ENCODE measurements at places on chromosomes 3 and 15. TPM values are rescaled to one million over a fixed set of nuclear protein-coding genes. Genes with fewer than 3 reads are reported as not detected.
A peak's percentile ranks its signal among the peaks of the same experiment; 100 is the strongest.

The GOLGA6D gene
- not detected for total RNA-seq

The PARP9 gene
- 115 TPM for total RNA-seq

The BFSP2 gene
- total RNA-seq = 0.42 TPM

The ABI3BP gene
- total RNA-seq = not detected

The GRK7 gene
- total RNA-seq = not detected

The TBL1XR1 gene
- total RNA-seq = 165 TPM

The CX3CR1 gene
- total RNA-seq = 0.42 TPM

The TRH gene
- not detected for total RNA-seq

The STRA6 gene
- not detected for total RNA-seq

- no peak for DNase-seq
Observed at GRCh38 chr3:184813357-184813756, 1.4 kb downstream of the VPS8 start.

GRCh38 chr3:44011680-44012079 lies 230.0 kb upstream of the TOPAZ1 start:
- DNase-seq = no peak

GRCh38 chr3:111735243-111735758 lies 123.8 kb upstream of the PHLDB2 start:
- no peak for DNase-seq

GRCh38 chr3:69239063-69239462 lies 116.7 kb upstream of the LMOD3 start:
- DNase-seq = no peak

DNA sequence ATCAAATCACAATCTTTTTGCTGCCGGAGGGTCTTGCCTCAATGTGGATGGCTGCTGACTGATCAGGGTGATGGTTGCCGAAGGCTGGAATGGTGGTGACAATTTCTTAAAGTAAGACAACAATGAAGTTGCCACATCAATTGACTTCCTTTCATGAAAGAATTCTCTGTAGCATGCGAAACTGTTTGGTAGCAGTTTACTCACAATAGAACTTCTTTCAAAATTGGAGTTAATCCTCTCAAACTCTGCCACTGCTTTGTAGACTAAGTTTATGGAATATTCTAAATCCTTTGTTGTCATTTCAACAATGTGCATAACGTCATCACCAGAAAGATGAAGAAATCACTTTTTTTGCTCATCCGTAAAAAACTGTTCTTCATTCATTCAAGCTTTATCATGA lies 65.8 kb downstream of the B3GNT5 start:
- peak; percentile 28 for DNase-seq

GRCh38 chr3:142051351-142051750 lies 98.0 kb downstream of the TFDP2 start:
- DNase-seq = no peak

- no peak for DNase-seq
Observed at GRCh38 chr15:35141743-35142471, 56.8 kb upstream of the NANOGP8 start.

DNA sequence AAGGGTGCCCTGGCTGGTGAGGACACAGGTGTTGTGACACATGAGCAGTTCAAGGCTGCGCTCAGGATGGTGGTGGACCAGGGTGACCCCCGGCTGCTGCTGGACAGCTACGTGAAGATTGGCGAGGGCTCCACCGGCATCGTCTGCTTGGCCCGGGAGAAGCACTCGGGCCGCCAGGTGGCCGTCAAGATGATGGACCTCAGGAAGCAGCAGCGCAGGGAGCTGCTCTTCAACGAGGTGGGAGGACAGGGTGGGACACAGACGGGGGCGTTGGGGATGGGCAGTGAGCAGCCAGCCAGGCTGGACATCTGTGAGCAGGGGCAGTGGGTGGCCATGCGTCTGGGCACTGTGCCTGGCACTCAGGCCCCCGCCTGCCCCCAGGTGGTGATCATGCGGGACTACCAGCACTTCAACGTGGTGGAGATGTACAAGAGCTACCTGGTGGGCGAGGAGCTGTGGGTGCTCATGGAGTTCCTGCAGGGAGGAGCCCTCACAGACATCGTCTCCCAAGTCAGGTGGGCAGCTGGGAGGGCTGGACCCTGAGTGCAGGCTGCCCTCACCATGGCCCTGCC lies 10.3 kb downstream of the ANKRD63 start:
- peak; percentile 37 for DNase-seq

GRCh38 chr3:38227989-38228388 lies 37.6 kb upstream of the SLC22A13 start:
- no peak for DNase-seq

- DNase-seq = no peak
Observed at GRCh38 chr15:61687124-61687523, 373.1 kb downstream of the VPS13C start.

GRCh38 chr3:167839460-167840134 lies 104.1 kb downstream of the SERPINI1 start:
- DNase-seq = no peak

DNA sequence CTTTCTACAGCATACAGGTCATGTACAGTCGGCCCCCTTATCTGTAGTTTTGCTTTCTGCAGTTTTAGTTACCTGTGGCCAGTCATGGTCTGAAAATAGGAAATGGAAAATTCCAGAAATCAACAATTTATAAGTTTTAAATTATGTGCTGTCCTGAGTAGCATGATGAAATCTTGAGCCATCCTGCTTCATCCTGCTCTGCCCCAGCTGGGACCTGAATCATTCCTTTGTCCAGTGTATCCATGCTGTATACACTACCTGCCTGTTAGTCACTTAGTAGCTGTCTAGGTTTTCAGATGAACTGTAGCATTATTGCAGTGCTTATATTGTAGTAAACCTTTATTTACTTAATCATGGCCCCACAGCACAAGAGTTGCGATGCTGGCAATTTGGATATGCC lies 44.8 kb downstream of the AP4E1 start:
- no peak for DNase-seq

DNA sequence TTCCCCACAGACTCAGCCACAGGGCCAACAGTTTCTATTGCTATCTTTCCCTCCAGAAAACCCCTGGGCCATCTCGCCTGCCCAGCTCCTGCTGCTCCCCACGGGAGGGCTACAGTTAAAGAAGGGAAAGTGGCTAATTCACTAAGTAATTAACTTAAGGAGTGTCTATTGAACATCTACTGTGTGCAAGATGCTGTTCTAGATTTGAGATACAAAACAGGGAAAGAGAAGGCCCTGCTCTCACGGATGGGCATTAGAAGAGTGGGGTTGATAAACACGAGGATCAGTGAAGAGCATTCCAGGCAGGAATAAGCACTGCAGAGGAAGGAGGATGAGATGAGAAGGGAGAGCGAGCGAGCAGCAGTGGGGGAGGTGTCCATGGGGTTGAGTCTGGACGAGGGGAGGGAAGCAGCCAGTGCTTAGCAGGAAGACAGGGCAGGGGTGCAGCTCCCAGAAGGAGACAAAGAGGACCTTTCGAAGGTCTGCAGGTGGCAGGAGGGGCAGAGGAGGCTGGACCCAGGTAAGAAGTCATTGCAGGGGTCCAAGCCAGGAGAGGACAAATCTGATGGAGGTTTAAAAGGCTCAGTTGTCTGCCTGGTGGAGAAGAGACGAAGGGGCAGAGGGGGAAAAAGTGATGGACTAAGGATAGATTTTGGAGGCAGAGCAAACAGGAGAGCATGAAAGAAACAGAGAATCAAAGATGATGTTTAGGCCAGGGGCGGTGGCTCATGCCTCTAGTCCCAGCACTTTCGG lies 64.7 kb downstream of the KLF15 start:
- no peak for DNase-seq

GRCh38 chr3:108118038-108118768 lies 27.4 kb upstream of the CD47 start:
- DNase-seq = no peak

GRCh38 chr3:71723452-71724170 lies 1.6 kb downstream of the EIF4E3 start:
- peak; percentile 81 for DNase-seq

- DNase-seq = no peak
Observed at GRCh38 chr3:8966820-8967348, 3.6 kb upstream of the RAD18 start.

DNA sequence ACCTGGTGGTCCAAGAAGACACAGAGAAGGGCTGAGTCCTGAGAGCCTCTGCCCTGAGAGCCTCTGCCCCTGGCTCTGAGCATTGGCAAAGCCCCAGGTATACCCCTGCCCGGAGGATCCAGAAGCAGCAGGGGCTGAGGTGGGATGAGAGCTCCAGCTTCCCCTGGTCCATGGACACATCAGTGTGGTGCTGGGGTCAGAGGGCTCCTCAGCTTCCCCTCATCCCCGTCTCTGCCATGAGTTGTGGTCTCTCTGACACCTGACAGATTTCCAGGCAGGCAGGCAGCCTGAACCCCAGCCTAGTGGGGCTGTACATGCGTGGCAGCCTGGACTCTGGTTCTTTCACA lies 3.5 kb upstream of the KLF15 start:
- DNase-seq = no peak

- DNase-seq = no peak
Observed at GRCh38 chr15:77631745-77632533, 773 bp downstream of the LINGO1 start.

DNA sequence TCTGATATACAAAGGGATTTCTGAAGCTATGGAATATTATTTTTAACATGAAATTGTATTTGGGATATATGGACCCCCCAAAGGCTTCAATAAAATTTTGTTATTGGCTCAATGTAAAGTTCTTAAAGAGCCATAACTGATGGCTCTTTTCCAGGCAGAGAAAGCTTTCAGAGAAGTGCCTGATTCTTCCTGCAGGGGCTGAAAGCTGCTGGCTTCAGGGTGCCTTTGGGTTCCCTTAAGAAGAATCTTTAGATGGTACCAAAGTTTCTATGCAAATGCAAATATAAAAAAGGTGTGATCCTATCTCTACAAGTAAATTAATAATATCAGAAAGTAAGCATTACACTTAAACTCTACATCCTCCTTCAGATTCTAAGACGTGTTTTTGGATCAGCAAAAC lies 72.6 kb downstream of the NR2F2 start:
- no peak for DNase-seq

- DNase-seq = no peak
Observed at GRCh38 chr3:125156456-125156855, 56.1 kb downstream of the SLC12A8 start.

DNA sequence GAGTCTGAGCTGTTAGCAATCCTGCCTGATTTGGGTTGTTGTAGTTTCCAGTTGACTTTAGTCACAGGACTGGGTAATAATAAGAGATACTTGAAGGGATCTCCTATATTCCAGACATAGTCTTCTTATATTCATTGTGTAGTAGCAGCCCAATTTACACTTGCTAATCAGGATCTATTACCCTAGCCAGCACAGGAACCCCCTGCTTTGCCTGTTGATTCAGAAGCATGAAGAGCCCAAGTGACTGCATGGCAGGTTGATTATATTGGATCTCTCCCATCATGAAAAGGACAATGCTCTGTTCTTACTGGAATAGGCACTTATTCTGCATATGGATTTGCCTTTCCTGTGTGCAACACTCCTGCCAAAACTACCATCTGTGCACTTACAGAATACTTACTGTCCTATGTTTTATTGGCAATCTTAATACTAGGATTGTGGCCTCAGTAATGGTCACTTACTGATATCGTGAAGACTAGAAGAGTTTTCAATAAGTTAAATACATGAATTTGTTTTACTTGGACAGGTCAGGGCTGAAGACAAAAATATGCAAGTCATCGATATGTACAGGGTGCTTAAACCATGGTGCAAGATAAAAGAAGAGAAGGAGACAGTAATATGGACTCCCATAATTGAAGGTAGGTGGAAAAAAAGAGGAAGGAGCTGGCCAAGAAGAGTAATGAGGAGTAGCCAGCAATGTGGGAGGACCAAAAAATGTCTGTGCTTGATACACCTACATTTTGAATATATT lies 304.1 kb downstream of the MCTP2 start:
- no peak for DNase-seq

DNA sequence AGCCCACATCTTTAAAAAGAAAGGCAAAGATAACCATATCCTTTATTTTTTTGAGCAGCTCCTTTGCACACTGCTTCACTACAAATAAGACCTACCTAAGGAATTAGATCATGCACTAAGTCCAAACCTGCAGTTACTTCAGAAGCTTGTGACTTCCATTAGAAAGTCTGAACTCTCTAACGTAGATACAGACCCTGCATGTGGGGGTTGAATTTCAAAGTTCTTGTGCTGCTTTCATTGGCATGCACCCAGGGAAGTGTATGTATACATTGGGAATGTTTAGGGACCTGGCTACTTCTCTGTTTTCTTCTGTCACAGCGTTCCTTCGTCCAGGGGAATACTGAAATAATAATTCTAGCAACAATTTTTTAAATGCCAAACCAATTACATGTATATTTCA lies 185.2 kb upstream of the IL12A start:
- DNase-seq = no peak

- no peak for DNase-seq
Observed at GRCh38 chr3:176734146-176734545, 463.1 kb downstream of the TBL1XR1 start.

GRCh38 chr15:71444866-71445590 lies 329.8 kb downstream of the THSD4 start:
- DNase-seq = no peak

GRCh38 chr3:156421534-156421933 lies 133.4 kb downstream of the SSR3 start:
- DNase-seq = no peak

GRCh38 chr3:152374262-152374990 lies 105.7 kb downstream of the MBNL1 start:
- no peak for DNase-seq

DNA sequence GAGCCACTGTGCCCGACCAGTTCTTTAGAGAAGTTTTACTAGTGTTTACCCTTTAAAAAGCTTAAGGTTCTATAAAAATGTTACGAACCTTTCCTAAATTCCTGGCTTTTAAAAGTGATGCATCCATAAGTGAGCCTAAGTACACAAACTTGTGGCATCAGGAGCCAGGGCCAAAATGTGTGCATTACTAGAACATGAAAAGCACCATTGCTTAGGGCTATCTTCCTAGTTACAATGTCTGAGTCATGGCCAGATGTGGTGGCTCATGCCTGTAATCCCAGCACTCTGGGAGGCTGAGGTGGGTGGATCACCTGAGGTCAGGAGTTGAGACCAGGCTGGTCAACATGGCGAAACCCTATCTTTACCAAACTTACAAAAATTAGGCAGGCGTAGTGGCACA lies 39.9 kb downstream of the LEO1 start:
- DNase-seq = no peak

DNA sequence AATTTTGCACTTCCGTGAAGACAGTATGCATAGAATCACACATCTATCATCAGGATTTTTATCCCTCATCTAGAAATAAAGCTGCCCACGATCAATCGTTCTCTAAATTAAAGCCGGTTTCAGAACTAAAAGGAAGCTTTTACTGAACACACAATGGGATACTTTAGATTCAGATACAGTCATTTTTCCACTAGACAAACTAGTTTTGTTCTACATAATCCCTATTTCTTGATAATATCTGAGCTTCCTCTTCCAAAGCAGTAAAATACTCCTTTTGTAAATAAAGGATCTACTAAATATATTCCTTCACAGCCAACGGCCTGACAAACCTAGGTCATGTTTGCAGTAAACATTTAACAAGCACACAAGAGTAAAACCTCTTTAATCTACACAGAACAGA lies 2.0 kb upstream of the GANC start:
- DNase-seq = no peak

Measured in activated CD8-positive, alpha-beta T cell treated with anti-CD3 and anti-CD28 coated beads, Interleukin-2, amount 10 ng/mL, durations not matched to agents 7 days and 5 days (primary cell).